AG09309 (cell line): ENCODE measurements at places on chromosomes 4 and X.

GRCh38 chr4:174135530-174135929, 147.9 kb downstream of the FBXO8 start:
- DNase-seq, result no peak

DNA sequence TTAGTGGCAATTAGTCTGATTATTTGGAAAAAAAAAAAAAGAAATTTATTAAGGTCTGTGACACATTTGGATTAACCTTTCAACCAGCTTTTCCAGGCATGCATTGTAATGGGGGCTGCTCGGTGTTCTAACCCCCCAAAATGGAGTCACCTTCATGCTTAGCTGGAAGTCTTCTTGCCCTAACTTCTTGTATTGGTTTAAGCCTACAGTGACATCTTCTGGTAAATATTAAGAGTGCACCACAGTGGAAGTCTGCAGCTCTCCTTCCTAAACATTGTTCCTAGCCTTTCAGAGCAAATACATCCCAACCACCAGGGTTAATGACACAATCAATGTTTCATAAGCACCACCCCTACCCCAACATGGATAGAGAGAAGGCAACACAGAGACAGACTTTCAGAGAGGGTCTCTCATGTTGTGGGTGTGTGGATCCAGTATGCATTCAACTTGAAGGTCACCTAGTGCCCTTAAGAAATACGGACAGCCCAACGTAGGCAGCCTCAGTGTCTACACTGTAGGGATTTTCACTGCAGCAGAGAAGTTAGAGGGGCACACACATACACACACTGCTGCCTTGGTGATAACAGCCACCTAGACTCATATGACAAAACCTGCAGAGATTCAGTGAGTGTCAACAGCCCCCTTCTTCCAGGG, 142.9 kb upstream of the MBNL3 start:
- DNase-seq, result peak; percentile 11

- peak; percentile 52 for DNase-seq
Measured at GRCh38 chr4:25938787-25939186, 24.8 kb downstream of the SMIM20 start.

- DNase-seq, result no peak
Measured at GRCh38 chrX:70117738-70118137, 15.5 kb upstream of the IGBP1 start.

- no peak for DNase-seq
Measured at GRCh38 chrX:152865232-152865920, 32.5 kb upstream of the ZNF185 start.

- no peak for DNase-seq
Measured at GRCh38 chr4:148574502-148574901, 132.3 kb upstream of the NR3C2 start.

- DNase-seq, result no peak
Measured at GRCh38 chrX:1071351-1071750, 141.1 kb downstream of the CRLF2 start.

DNA sequence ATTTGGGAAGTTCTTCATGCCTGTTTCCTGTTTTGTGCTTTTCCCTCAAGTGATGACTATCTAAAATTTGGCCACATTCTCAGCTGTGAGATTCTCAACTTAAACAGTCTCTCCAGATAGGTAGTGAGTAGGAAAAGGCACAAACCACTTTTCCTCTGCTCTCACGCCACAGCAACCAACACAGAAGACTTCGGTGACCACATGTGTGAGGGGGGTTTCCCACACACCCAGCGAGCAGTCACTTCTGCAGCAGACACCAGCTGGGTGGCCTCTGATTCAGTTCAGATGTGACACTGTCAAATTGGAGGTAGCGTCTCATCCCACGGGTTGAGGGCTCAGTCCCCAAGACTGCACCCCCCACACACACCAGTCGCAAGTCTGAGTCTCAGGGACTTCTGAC, 25.1 kb upstream of the CLDN34 start:
- DNase-seq, result no peak

GRCh38 chr4:102759831-102760644, 730 bp downstream of the MANBA start:
- peak; percentile 24 for DNase-seq

- no peak for DNase-seq
Measured at GRCh38 chr4:73345399-73345975, 58.6 kb upstream of the ALB start.

DNA sequence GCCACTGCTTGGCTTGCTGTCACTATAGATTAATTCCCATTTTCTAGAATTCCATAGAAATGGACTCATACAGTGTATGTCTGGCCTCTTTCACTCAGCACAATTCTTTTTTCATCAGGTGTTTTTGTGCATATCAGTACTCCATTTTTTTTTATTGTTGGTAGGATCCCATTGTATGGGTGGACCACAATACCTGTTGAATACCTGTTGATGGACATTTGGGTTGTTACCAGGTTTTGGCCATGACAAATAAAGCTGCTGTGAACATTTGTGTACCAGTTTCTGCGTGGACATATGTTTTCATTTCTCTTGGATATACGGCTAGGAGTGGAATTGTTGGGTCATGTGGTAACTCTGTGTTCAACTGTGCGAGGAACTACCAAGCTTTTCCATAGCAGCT, 14.9 kb downstream of the ZFP92 start:
- no peak for DNase-seq

- no peak for DNase-seq
Measured at GRCh38 chr4:39754309-39754708, 56.4 kb downstream of the UBE2K start.

DNA sequence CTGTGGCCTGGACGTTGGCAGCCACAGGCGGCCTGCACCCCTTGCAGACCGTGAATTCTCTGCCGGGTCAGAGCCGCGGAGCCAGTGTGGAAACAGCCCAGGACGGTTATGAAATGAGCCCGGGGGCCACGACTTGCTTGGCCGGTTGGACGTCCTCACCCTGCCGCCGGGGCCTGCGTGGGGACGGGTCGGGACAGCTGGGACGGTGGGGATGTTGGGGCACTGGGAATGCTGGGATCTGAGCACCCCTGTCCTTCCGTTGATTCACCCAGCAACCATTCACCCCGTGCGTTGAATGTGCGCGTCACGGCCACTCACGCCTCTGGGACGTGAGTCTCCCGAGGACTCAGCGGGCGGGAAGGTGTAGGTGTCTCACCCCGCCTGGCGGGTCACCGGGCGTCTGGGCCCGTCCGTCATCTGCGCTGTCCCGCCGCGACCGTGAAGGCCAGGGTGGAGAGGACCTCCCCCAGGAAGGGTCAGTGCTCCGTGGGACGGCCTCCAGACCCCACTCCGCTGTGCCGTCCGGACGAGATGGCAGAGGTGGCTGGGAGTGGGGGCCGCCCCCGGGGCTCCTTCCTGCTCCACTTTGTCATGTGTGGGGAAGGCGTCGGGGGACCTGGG, 4.5 kb upstream of the PLCXD1 start:
- no peak for DNase-seq

- DNase-seq, result no peak
Measured at GRCh38 chr4:879729-880077, 52.4 kb downstream of the GAK start.

- no peak for DNase-seq
Measured at GRCh38 chr4:145101091-145101490, 3.0 kb downstream of the ABCE1 start.

DNA sequence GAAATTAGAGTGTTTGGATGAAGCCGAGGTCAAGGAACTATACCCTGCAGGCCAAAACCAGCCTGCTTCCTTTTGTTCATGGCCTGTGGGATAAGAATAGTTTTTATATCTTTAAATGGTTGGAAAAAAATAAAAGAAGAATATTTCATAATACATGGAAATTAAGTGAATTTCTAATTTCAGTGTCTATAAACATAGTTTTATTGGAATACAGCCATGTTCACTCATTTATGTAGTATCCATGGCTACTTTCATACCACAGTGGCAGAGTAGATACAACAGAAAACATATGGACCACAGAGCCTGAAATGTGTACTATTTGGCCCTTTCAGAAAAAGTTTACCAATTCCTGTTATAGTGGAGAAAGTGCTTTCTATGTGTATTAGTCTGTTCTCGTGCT, 13.6 kb downstream of the LIMCH1 start:
- no peak for DNase-seq

DNA sequence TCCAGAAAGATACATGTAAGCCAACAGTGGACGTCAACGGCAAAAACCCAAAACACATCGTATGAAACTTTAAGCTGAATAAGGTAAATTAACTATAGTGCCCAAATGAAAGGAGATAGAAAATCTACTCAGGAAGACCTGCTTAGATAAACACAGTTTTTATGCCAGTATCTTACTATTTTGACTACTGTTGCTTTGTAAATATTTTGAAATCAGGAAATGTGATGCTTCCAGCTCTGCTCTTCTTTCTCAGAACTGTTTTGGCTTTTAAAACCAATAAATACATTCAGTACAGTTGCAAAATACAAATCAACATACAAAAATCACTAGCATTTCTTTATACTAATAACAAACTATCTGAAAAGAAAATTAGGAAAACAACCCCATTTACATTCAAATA, 83.8 kb downstream of the SMARCA5 start:
- no peak for DNase-seq

- DNase-seq, result no peak
Measured at GRCh38 chr4:80145739-80146138, 51.6 kb upstream of the PRDM8 start.

GRCh38 chrX:69388526-69388925, 115.6 kb upstream of the NALF2 start:
- no peak for DNase-seq

DNA sequence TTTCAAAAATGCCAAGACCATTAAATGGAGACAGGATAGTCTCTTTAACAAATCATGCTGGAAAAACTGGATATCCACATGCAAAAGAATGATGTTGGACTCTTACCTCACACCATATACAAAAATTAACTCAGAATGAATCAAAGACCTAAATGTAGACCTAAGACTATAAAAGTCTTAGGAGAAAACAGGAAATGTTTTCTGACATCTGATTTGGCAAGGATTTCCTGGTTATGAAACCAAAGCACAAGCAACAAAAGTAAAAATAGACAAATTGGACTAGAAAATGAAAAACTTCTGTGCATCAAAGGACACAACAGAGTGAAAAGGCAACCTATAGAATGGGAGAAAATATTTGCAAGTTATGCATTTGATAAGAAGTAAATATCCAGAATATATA, 37.6 kb downstream of the ARFIP1 start:
- DNase-seq, result no peak

GRCh38 chr4:174496631-174497432, 25.5 kb downstream of the HPGD start:
- no peak for DNase-seq

GRCh38 chrX:7047951-7048350, 99.6 kb upstream of the STS start:
- no peak for DNase-seq

GRCh38 chr4:176404621-176405020, 84.9 kb downstream of the SPCS3 start:
- peak; percentile 27 for DNase-seq

GRCh38 chr4:106238820-106239420, 77.1 kb downstream of the TBCK start:
- peak; percentile 7 for DNase-seq

DNA sequence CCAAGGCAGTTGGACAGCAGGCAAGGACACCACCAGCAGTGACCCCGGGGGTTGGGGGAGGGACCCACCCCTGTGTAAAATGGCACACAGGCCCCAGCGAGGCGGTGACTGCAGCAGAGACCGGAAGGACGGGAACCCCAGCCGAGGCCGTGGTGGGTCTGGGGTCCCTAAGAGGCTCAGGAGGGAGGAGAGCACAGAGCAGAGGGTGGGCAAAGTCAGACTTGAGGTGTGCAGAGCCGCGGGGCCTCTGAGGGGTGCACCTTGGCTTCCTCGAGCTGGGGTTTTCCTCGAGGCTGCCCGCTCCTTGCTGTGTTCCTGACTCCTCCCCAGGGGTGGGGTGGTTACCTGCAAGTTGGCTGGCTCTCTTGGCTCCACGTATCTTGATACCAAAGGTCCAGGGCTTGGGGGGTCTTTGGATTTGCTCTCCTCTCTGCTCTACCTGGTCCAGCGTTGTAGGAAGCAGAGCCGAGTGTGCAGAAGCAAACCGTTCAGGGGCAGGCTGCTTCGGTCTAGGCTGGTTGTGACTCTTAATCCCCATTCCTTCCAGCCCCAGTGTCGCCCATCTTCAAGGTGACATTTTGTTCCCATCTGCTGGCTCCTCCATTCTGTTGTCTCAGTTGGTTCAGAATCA, 37.9 kb upstream of the SORCS2 start:
- no peak for DNase-seq

- DNase-seq, result no peak
Measured at GRCh38 chrX:136806891-136807410, 26.2 kb upstream of the ARHGEF6 start.

- no peak for DNase-seq
Measured at GRCh38 chr4:141843136-141843535, 206.8 kb downstream of the IL15 start.

DNA sequence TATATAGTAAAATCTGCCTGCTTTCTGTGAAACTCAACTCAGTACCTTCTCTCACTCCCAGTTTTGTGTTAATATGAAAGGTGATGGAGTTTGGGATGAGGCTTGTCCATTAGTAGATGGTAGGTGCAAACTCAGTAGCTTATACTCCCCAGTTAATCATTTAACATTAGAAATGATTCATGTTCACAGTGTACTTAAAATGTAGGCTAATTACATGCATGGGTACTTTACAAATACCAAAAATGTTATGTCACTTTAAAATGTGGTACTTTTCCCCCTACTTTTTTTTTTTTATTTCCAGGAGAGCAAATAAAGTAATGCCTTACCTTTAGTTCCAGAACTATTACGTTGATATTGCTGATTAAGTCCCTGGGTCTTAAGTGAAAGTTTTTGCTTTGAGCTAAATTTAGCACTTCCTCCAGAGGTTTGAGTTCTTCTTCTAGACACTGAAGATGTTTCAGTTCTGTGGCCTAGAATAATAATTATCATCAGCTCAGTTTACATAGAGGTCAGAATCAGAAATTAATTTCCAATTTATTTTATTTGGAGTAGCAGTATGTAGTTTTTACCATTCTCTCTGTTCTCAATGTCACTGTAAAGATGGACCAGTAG, 3.0 kb downstream of the IL2 start:
- DNase-seq, result no peak

DNA sequence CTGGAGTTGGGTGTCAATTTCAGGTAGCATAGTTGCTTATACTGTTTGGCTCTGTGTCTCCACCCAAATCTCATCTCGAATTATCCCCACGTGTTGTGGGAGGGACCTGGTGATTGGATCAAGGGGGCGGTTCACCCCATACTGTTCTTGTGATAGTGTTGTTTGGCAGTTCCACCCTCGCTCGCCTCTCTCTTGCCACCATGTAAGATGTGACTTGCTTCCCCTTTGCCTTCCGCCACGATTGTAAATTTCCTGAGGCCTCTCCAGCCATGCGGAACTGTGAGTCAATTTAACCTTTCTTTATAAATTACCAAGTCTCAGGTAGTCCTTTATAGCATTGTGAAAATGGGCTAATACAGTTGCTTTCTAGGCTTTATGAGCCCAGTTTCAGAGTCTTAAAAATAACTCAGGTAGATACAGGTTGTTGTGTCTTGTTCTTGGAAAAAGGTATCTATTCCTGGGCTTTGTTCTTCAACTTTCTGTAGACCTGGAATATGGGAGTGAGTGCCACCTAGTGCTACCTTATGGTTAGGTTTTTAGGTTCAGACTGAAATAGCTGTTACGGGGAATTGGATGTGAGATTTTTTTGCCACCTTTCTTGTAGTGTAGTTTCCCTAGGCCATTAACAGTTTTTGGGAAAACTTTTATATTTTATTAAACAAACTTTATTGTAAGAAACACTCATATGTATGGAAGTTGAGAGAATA, 15.6 kb downstream of the PGK1 start:
- DNase-seq, result no peak
